ENCODE measurements at places on chromosomes 6 and 20.
A peak's percentile ranks its signal among the peaks of the same experiment; 100 is the strongest.

DNA sequence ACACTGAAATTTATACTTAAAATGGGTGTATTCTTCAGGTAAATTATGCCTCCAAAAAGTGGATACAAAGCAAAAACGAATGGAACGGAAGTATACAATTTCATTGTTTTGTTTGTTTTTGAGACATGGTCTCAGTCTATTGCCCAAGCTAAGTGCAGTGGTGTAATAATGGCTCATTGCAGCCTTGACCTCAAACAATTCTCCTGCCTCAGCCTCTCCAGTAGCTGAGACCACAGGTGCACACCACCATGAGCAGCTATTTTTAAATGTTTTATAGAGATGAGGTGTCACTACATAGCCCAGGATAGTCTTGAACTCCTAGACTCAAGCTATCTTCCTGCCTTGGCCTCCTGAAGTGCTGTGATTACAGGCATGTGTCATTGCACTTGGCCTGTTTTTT lies 122.2 kb downstream of the MAN1A1 start:
- DNase-seq: no peak

- no peak for DNase-seq
Measured at GRCh38 chr6:41691426-41692079, 43.9 kb downstream of the TFEB start.

GRCh38 chr20:50621068-50621665 lies 70.2 kb downstream of the RIPOR3 start:
- no peak for DNase-seq

- DNase-seq: no peak
Measured at GRCh38 chr6:112409311-112409710, 62.2 kb downstream of the RFPL4B start.

GRCh38 chr6:110317189-110317588 lies 41.0 kb downstream of the METTL24 start:
- no peak for DNase-seq

- no peak for DNase-seq
Measured at GRCh38 chr6:81747327-81747726, 5.2 kb downstream of the TENT5A start.

DNA sequence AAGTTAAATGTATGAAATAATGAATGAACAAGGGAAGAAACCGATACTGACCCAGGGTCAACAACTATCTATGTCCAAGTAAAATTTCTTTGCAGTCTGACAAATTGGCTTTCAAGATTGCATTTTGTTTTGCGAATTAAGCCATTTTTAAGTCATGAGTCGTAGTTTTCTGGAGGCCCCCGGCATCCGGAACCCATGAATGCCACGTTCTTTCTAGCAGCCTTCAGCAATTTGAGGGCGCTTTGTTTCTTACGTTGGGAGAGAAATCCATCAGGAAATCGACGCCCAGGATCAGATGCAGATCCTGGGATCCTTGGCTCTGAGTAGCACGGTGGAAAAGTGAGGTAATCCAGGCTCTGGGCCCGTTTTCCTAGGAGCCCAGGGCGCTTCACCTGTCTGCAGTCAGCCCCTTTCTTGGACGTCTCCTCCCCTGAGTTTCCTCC lies 309 bp upstream of the ABRACL start:
- no peak for DNase-seq

GRCh38 chr6:136657666-136658065 lies 107.4 kb upstream of the MAP7 start:
- DNase-seq: no peak

DNA sequence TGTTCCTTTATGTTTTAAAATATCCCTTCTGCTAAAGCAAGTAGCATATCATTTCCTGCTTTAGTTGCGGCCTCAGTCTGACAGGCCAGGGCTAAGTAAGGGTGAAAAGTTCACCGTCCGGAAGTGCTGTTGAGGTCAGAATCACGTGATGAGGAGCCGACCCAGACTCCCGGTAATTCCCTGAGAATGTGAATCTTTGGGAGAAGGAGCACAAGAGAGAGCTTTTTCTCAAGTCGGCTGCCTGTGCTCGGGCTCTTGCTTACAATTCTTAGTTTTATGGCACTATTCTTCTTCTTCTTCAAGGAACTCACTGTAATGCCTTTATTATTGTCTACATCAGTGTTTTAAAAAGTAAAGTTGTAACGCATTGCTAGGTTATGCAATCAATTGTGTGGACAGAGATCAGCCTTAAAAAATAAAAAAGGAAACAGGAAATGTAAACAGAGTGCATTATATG lies 309.3 kb downstream of the PRL start:
- no peak for DNase-seq

GRCh38 chr20:32902456-32903420 lies 44.0 kb downstream of the EFCAB8 start:
- peak; percentile 64 for DNase-seq

- DNase-seq: no peak
Measured at GRCh38 chr6:56756791-56757587, 114.3 kb upstream of the DST start.

- no peak for DNase-seq
Measured at GRCh38 chr6:56318851-56319250, 71.5 kb upstream of the COL21A1 start.

- DNase-seq: no peak
Measured at GRCh38 chr6:23176471-23176870, 607.1 kb downstream of the HDGFL1 start.

DNA sequence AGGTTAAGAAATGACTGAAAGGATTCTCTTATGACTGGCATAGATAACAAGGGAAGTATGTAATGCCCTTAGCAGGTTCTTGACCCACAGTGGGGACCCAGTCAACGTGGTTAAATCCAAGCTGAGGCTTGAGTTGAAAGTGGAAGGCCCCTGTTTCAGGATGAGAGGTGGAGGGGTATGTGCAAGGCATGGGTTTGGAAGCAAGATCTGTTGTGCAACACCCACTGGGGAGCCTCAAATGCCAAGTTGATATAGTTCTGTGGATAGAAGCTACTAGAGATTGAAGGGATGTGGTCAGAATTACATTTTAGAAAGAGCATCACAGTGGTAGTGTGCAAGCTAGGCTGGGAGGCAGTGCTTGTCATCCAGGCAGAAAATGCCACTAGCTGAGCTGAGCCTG lies 5.1 kb downstream of the PABPC1L start:
- no peak for DNase-seq

DNA sequence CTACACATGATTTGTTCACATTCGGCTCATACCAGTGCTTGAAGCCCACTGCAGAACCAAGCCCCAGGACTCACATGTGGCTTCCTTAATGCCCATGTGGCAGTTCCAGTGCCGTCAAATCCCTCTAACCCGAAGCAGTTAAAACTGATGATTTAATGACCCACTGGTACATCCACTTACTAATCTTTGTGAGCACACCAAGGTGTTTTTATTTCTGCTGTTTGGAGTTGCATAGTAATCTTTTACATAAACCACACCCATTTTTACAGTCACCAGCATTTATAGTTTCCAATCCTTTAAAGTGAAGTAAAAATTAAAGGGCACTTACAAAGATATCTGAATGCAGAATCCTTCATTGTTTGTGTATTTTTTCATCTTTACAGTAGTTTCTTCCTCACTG lies 232.0 kb downstream of the ANKRD60 start:
- DNase-seq: no peak

- peak; percentile 28 for DNase-seq
Measured at GRCh38 chr20:47346172-47346571, 10.3 kb downstream of the ZMYND8 start.

GRCh38 chr20:47150403-47151152 lies 205.9 kb downstream of the ZMYND8 start:
- no peak for DNase-seq

DNA sequence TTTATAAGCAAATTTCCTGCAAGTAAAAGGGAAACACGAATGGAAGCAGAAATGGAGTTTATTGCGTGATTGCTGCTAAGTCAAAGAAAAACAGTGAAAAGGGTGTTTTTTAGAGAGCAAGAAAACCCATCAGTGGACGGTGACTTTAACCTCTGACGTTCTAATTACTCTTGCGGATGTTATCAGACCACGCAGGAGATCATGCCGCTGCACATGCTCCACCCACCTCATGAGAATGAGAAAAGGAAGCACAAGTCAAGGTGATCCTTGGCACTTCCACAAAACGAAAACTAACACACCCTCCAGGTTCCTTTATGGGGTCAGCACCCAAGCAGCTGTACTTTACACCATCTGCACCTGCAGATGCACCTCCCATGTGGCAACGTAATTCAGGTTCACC lies 45.0 kb downstream of the LYRM4 start:
- DNase-seq: no peak

- DNase-seq: no peak
Measured at GRCh38 chr6:143198312-143198711, 137.6 kb downstream of the AIG1 start.

GRCh38 chr6:15171026-15171425 lies 74.8 kb upstream of the JARID2 start:
- no peak for DNase-seq

GRCh38 chr20:49914310-49915117 lies 815 bp downstream of the SPATA2 start:
- peak; percentile 8 for DNase-seq

- no peak for DNase-seq
Measured at GRCh38 chr6:122026582-122027369, 372.7 kb upstream of the HSF2 start.

DNA sequence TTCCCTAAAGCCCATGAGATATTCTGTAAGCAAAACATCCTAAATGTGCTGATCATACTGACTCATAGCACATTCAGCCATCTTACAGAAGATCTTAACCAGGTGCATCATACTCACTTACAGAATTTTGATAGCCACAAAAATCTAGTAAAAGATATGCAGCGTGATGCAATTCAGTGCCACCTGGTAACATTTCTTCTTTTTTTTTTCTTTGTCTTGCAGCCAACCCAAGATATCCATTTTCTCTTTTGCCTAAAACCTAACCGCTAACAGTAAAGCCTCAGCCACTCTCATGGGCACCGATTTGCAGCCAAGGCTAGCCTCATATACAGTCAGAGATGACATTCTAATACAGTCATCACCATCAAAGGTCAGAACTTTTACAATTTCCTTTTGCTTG lies 293.3 kb downstream of the HACE1 start:
- no peak for DNase-seq

DNA sequence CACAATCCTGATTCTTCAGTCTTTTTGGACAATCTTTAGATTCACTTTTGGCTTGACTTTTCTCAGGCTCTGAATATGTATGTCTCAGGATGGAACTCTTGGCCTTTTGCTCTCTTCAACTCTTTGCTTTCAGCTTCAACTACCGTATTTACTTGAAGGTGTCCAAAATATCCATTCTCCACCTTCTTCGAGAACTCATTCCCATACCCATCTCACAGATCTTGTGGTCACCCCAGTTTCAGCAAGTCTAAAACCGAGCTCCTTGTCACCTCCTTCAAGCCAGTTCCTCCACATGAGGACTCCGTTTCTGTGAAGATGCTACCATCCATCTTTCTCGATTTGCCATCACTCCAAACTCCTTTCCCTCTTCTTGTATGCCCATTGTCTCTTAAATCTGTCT lies 2.0 kb upstream of the MMP24 start:
- no peak for DNase-seq

Data from activated gamma-delta T cell treated with Interleukin-2 at 50 U/mL for 16 hours (primary cell).